Activated CD8-positive, alpha-beta memory T cell treated with anti-CD3 and anti-CD28 coated beads for 36 hours (primary cell): ENCODE measurements at places on chromosomes 3 and 15. TPM values are rescaled to one million over a fixed set of nuclear protein-coding genes. Genes with fewer than 3 reads are reported as not detected.

GABPB1 gene
- 46.3 TPM for total RNA-seq

UTS2B gene
- not detected for total RNA-seq

PLIN1 gene
- 0.25 TPM for total RNA-seq

TMEM45A gene
- 2.6 TPM for total RNA-seq

ACP3 gene
- total RNA-seq, result not detected

UNC13C gene
- not detected for total RNA-seq

ECT2 gene
- 31.2 TPM for total RNA-seq

ZNF860 gene
- total RNA-seq, result 0.13 TPM

SRGAP3 gene
- 0.11 TPM for total RNA-seq

SLC25A38 gene
- total RNA-seq, result 56.7 TPM

DHX30 gene
- 119 TPM for total RNA-seq

SLC6A11 gene
- total RNA-seq, result not detected

RIOX2 gene
- total RNA-seq, result 68.5 TPM

CNTN6 gene
- total RNA-seq, result not detected

ACTC1 gene
- total RNA-seq, result not detected

FANCD2OS gene
- not detected for total RNA-seq

RAB5A gene
- total RNA-seq, result 64.4 TPM

SHQ1 gene
- 41.4 TPM for total RNA-seq

CYP19A1 gene
- not detected for total RNA-seq

DLEC1 gene
- total RNA-seq, result 0.63 TPM

ANKRD34C gene
- not detected for total RNA-seq

GUCA1C gene
- not detected for total RNA-seq

BCL2A1 gene
- 79.6 TPM for total RNA-seq

ARHGAP31 gene
- 18.6 TPM for total RNA-seq

EFCC1 gene
- total RNA-seq, result 0.10 TPM

ZWILCH gene
- 44.9 TPM for total RNA-seq

GXYLT2 gene
- not detected for total RNA-seq

PCOLCE2 gene
- total RNA-seq, result 0.53 TPM

ROPN1 gene
- not detected for total RNA-seq

CSPG4 gene
- total RNA-seq, result 0.02 TPM

EXD1 gene
- total RNA-seq, result not detected

HYAL2 gene
- 11.9 TPM for total RNA-seq

CD200 gene
- 25.1 TPM for total RNA-seq

FBN1 gene
- 0.40 TPM for total RNA-seq

VILL gene
- total RNA-seq, result 13.6 TPM

DNAJC19 gene
- total RNA-seq, result 83.3 TPM

TPRG1 gene
- 19.1 TPM for total RNA-seq
